ENCODE measurements at places on chromosomes 3 and 15.

DNA sequence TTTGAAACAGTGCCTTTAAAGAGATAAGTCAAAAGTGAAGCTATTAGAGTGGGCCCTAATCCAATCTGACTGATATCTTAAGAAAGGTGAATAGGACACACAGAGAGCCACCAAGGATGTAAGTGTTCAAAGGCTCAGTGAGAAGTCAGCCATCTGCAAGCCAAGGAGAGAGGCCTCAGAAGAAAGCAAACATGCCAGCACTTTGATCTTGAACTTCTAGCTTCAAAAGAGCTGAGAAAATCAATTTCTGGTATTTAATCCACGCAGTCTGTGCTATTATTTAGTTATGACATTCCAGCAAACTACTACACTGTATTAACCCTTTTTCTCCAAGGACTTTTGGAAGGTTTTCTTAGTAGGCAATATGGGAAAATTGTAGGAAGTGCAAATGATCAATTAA lies 95.7 kb downstream of the LRRC3B start:
- no peak for DNase-seq

GRCh38 chr15:90040618-90041017 lies 39.5 kb downstream of the ZNF710 start:
- no peak for DNase-seq

DNA sequence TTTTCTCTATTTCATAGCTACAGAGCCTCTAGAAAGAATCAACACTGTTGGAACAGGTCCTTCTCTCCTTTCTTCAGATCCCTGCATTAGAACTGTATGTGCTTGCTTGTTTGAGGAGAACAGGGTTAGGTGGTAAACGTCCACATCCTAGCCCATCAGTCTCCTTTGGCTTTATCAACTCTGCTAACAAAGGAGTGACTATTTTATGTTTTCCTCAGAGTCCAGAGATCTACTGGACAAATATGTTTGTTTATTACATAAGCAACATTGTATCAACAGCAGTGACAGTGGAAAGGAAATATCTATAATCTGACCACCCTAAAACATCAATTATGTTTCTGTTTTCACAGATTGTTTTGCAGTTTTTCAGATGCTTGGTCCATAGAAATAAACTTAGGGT lies 39.6 kb downstream of the CMSS1 start:
- DNase-seq: no peak

- DNase-seq: no peak
Measured at GRCh38 chr3:113055201-113055600, 64.4 kb downstream of the GTPBP8 start.

DNA sequence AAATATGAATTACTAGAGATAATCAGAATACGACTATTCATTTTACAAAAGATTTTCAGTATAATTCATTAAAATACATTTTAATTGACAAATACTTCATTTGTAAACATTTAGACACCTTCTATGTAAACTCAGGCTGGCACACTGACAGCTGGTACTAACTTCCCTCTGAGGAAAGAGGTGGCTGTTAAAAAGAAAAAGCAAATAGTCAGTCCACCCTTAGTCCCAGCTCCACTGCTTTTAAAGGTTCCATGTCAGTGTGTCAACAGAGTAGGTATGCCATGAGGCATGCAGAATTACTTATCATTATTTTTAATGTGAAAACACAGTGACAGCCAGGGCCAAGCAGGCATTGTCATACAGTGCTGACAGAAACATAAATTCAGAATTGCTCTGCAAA lies 16.1 kb downstream of the TM6SF1 start:
- no peak for DNase-seq

- no peak for DNase-seq
Measured at GRCh38 chr3:30605706-30606300, 598 bp upstream of the TGFBR2 start.

GRCh38 chr3:70927239-70927638 lies 614.8 kb upstream of the MDFIC2 start:
- DNase-seq: no peak
